Suprapubic skin (tissue), 4 donors: ENCODE measurements at places on chromosomes 13 and 19. TPM values are rescaled to one million over a fixed set of nuclear protein-coding genes. Genes with fewer than 3 reads are reported as not detected.

DCT gene
- 71.5 TPM for total RNA-seq

TMEM150B gene
- not detected for total RNA-seq

GRCh38 chr13:93341517-93341916 lies 114.9 kb downstream of the GPC6 start:
- H3K27me3 ChIP-seq, result no peaks in the 10 kb centered on the region
- no peak overlapping the region for H3K27ac ChIP-seq
- no peaks in the 10 kb centered on the region for H3K36me3 ChIP-seq
- no peak overlapping the region for H3K4me3 ChIP-seq
- no peaks in the 10 kb centered on the region for H3K4me1 ChIP-seq

- H3K4me3 ChIP-seq, result no peak overlapping the region
- no peaks in the 10 kb centered on the region for H3K36me3 ChIP-seq
- no peaks in the 10 kb centered on the region for H3K4me1 ChIP-seq
- H3K27ac ChIP-seq, result no peak overlapping the region
These were observed 590.4 kb downstream of the TBC1D4 start for GRCh38 chr13:74891610-74892009.

CYP4F2 gene
- 4.5 TPM for total RNA-seq

DNA sequence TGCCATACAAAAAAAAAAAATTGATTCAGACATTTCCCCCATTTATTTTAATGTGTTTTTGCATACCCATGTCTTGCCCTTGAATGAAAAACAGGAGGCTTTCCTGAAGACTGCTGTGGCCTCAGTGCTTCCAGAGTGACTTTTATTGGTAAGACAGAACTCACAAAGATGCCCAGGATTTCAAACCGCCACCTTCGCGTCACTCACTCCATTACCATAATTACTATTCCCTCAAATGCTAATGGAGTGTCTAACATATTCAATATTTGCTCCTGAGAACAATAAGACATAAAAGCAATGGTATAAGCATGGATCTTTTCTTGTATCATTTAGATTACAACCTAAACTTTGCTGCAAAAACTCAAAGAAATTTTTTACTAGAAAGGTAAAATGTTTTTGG lies 282.2 kb upstream of the SOX21 start:
- no peak overlapping the region for H3K4me3 ChIP-seq
- H3K4me1 ChIP-seq, result no peaks in the 10 kb centered on the region
- H3K27ac ChIP-seq, result no peak overlapping the region

DNA sequence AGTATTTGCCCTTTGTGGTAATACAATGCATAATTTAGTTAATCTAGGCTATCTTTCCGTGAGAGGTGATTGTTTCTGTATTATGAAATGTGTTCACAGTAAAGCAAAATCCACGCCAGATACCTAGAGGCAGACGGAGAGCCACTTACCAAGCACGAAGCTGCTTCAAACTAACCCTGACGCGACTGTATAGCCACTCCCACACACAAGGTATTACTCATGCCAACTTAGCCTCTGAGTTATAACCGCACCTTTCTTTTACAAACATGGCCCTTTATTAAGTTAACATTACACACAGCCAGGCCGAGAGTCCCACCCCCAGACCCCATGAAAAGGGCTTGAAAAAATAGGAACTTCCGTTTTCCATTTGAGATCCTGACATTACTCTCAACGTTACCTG lies 185.7 kb downstream of the ABCC4 start:
- no peak overlapping the region for H3K27ac ChIP-seq
- H3K4me1 ChIP-seq, result peaks cover 17% of the 10 kb centered on the region
- no peaks in the 10 kb centered on the region for H3K27me3 ChIP-seq
- H3K4me3 ChIP-seq, result no peak overlapping the region
- no peaks in the 10 kb centered on the region for H3K36me3 ChIP-seq

ZNF43 gene
- total RNA-seq, result 7.7 TPM

SPHK2 gene
- 3.9 TPM for total RNA-seq

DNA sequence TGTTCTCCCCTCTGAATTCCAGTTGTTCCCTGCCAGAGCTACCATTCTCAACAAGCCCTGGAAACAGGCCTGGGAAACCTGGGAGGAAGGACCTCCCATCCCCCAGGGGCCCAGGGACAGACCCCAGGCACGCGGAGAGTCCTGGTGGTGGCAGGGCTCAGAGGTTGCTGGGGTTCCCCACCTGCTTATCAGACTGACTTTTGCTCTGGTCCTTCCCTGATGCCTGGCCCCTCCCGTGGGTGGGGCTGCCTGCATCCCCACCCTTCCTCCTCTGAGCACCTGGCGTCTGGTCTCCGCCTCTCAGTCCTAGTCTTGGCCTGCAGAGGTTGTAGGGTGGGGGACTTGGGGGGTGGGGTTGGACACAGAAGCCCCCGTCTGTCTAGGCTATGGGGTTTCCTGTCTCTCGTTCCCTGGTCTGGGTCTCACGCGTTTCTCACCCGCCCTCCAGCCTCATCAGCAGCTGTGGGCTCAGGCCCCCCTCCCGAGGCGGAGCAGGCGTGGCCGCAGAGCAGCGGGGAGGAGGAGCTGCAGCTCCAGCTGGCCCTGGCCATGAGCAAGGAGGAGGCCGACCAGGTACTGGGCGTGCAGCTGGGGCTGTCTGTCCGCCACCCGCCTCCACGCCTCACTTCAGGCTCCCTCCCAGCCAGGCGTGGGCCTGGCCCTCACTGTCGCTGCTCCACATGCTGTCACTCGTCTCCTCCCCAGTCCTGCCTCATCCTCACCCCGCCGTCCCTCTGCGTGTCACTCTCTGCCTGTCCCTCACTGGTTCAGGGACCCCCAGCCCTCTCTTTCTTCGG lies 13.6 kb downstream of the EPN1 start:
- no peaks in the 10 kb centered on the region for H3K27me3 ChIP-seq
- H3K36me3 ChIP-seq, result peaks cover 95% of the 10 kb centered on the region
- DNase-seq, result no peak
- no peak overlapping the region for H3K4me3 ChIP-seq

NCLN gene
- 33.2 TPM for total RNA-seq

DNA sequence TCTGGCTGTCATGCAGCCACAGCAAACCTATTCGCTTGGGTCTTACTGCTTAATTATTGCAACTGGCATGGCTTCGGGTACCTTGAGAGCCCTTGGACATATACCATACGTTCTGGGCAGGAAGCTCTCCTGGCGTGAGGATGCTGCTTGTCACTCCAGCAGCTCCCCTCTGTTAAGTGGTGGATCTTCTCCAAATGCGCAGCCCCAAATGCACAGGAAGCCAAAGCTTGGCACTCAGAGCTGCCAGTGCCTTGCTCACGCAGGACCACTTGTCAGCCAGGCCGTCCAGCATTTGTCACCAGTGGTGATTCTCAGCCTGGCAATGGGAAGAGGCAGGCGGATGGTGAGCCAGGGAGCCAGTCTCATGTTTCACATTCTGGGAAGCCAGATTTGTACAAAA lies 158.6 kb downstream of the KATNAL1 start:
- H3K4me1 ChIP-seq, result no peaks in the 10 kb centered on the region
- H3K4me3 ChIP-seq, result no peak overlapping the region
- no peak for DNase-seq
- H3K27me3 ChIP-seq, result peaks cover 1% of the 10 kb centered on the region
- H3K27ac ChIP-seq, result no peak overlapping the region
- H3K36me3 ChIP-seq, result no peaks in the 10 kb centered on the region

ZNF737 gene
- total RNA-seq, result 10.8 TPM

SELENOV gene
- not detected for total RNA-seq

PEG3 gene
- 11.5 TPM for total RNA-seq

ATP8B3 gene
- 3.8 TPM for total RNA-seq
